ENCODE measurements at places on chromosomes 1 and 21.

- peak; percentile 22 for DNase-seq
Measured at GRCh38 chr1:97137862-97138514, 416.4 kb downstream of the PTBP2 start.

- DNase-seq = no peak
Measured at GRCh38 chr21:39637197-39637970, 24.6 kb downstream of the B3GALT5 start.

GRCh38 chr1:24985737-24986136 is 55.7 kb upstream of the RUNX3 start:
- no peak for DNase-seq

- DNase-seq = no peak
Measured at GRCh38 chr1:11794446-11795237, 11.1 kb downstream of the MTHFR start.

All from glutamatergic neuron (in vitro differentiated cells).